Mammary epithelial cell (primary cell): ENCODE measurements at places on chromosomes 7 and 10. TPM values are rescaled to one million over a fixed set of nuclear protein-coding genes. Genes with fewer than 3 reads are reported as not detected.
A peak's percentile ranks its signal among the peaks of the same experiment; 100 is the strongest.

DNA sequence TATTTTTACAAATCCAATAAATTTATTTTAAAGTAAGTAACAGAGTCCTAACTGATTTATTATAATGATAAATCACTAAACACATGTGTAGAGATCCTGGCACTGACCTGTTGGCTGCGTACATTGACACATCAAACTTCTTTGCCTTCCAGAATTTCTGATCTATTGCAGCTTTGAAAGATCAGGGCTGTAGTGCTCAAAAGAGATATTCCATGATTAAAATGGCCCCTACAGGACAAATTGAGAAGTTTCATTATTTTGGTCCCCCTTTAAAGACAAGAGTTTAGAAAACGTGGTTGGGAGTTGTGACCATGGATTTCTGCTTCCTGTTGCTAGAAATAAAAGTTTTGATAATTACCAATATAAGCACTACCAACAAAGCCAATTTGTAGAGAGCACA lies 87.7 kb upstream of the PDK4 start:
- peak; percentile 22 for DNase-seq

MUC12 gene
- 0.25 TPM for polyA plus RNA-seq

GRCh38 chr10:28897617-28898464 lies 220.5 kb downstream of the BAMBI start:
- DNase-seq = no peak

DNA sequence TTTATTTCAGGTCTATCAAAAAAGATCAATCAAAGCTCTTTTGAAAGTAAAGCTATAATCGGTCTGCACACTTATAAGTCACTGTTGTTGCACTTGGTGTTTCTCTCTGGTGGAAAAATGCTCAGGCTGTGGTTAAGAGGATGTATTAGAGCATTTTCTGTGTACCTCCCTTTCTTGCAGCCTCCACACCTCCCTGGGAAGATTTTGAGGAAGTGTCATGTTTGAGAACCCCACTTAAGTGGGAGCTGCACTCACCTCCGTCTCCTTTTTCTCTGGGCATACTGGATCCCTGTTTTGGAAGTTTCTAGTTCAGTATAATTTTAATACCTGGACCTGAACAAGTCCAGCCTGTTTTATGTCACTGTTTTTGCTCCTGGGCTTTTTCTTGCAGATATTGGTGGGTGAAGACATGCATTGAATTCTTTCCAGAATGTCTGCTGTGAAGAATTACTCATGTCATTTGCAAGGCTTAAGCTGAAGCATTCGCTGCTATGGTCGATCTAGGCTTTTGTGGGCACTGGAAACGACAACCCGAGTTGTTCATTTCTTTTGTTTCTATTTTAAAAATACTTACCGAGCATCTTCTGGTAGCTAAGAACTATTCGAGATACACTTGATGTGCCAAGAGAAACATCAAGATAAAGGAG lies 36.6 kb downstream of the TCF7L2 start:
- no peak for DNase-seq

CC2D2B gene
- polyA plus RNA-seq = 0.08 TPM

- peak; percentile 37 for DNase-seq
Observed at GRCh38 chr7:103343758-103344452, 662 bp downstream of the DNAJC2 start.

DNA sequence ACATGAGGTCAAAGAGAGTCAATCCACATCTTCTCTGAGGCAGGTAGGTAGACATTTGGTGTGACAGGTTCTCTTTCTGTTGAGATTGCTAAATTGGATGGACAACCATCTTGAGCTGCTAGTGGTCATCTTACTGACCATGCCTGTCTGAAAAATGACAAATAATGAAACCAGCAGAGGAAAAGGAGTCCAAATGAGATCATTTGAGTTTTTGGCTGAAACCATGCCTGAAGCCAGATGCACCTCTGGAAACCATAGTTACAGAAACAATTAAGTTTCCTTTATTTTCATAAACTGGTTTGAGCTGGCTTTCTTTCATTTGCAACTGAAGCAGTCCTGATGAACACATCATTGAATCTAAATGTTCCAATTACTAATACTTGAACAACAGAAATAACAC lies 100.6 kb downstream of the ZNF438 start:
- no peak for DNase-seq

- DNase-seq = no peak
Observed at GRCh38 chr7:31805209-31805818, 118.3 kb downstream of the PPP1R17 start.

DRGX gene
- polyA plus RNA-seq = not detected

GDF2 gene
- polyA plus RNA-seq = not detected

DNA sequence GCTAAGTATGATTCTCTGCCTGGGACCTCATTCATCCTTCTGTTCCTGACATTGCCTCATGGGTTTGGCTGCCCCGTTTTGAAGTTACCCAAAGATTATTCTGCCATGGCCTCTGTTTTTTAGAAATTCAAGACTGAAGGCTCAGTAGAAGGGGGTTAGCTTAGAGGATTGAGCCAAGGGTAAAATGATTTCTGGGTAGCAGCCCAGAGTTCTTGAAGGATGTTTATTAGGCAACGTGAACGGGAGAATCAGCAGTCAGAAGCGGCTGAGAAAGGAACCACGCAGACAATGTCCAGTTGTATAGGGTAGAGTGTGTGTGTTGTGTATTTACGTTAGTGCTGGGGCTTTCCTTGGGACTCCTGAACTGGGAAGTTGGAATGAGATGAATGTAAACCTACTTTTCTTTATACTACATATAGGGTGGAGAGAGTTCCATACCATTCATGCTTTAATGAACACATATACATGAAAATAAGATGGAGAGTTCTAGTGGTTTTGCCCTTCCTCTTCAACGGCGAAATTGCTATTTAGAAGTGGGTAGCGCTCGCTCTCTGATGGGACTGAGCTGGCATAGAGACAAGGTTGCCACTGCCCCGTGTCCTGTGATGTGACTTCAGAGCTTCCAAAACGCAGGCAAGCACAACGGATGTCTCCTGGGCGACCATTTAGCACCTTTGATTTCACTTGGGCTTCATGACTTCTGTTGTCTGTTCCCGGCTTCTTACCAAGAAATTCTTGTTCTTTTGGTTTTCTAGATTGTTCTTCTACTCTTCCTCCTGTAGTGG lies 35.0 kb upstream of the IL15RA start:
- no peak for DNase-seq

DNA sequence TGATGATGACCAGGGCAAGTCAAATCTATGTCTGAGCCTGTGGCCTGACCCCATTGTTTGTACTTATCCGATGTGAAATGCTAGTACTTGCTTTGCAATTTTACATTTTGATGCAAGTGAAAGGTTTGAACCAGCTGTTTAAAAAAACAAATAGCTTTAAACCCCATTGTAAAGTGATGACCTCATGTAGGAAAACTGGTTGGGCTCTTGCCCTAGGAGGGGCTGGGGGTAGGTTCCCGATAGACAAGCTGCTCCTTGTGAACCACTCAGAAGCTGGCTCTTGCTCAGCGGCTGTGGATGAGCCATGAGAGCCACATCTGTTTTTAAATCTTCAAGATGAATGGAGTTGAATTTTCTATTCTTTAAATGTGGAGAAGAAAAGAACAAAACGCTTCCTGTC lies 185.3 kb downstream of the WDR11 start:
- peak; percentile 29 for DNase-seq

GRCh38 chr10:120691625-120692024 lies 159.5 kb upstream of the WDR11 start:
- DNase-seq = no peak

DNA sequence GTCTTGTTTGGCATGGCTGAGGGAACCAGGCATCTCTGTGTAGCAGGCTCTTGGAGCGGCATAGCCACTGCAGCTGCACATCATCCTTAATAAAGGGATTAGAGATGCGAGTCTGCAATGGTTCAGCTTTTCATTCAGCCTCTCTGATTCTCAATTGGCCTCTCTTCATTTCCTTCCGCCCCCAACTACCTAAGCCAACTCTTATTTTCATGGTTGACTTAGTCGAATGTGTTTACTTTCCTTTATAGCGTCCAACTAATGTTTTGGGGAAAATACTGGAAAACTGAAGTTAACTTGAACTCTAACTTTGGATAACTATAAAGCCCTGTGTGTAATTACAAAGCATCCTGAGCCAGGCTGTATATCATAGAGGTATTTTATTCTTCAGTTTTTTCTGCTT lies 202.2 kb upstream of the KIAA1217 start:
- no peak for DNase-seq

C10orf71 gene
- not detected for polyA plus RNA-seq

RBP3 gene
- polyA plus RNA-seq = not detected

DNA sequence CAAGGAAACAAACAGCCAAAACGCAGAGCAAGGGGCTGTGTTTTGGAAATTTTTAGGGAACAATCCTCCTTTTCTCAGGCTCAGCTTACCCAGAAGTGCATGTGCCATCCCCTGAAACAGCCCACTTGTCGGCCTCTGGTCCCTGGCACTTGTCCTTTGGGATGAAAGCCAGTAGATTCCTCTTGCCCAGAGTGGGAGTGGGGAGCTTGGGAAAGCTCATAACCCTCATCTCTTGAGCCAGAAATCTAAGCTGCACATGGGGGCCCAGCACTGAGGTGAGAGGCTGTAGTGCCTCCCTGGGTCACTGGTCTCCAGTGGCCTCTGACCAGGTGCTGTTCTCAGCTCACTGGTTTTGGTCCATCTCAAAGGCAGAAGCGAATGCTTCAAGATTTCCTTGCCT lies 150.3 kb downstream of the RNF216 start:
- no peak for DNase-seq
